ENCODE measurements at places on chromosomes 2 and 18.

DNA sequence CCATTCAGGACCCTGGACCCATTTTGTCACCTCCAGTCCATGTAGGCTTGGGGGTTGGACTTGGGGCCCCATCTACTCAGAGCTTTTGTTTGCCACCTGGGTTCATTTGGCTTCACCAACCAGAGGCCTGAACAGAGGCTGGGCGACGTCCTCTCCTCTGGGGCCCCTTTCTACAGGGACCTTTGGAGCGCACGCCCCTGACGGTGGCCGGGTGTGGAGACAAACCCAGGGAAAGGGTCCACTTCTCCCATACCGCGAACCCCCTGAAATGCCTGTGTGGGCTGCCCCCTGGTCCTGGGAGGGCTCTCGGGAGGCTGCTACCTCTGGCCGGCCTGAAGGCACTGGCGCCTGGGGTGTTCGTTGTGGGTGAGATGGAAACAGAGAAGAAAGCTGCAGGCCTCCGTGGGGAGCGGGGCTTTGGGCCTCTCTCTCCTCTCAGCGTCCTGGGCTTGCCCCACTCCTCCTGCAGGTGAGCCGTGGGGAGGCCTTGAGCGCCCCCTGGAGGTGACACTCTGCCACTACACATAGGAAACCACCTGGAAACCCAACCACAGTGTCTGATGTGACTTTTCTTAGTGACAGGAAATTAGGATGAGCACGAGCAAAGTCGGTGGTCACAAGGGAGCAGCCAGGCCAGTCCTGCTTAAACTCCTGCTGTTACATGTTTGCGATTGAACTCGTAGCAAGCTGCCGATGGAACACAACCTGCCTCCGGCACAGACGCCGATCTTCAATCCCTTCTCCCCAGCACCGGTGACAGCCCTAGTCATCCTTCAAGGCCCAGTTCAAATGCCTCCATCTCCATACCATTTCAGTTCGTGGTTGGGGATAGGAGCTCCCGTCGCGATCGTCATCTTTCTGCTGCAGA is 12.0 kb upstream of the NTSR2 start:
- no peak for DNase-seq

DNA sequence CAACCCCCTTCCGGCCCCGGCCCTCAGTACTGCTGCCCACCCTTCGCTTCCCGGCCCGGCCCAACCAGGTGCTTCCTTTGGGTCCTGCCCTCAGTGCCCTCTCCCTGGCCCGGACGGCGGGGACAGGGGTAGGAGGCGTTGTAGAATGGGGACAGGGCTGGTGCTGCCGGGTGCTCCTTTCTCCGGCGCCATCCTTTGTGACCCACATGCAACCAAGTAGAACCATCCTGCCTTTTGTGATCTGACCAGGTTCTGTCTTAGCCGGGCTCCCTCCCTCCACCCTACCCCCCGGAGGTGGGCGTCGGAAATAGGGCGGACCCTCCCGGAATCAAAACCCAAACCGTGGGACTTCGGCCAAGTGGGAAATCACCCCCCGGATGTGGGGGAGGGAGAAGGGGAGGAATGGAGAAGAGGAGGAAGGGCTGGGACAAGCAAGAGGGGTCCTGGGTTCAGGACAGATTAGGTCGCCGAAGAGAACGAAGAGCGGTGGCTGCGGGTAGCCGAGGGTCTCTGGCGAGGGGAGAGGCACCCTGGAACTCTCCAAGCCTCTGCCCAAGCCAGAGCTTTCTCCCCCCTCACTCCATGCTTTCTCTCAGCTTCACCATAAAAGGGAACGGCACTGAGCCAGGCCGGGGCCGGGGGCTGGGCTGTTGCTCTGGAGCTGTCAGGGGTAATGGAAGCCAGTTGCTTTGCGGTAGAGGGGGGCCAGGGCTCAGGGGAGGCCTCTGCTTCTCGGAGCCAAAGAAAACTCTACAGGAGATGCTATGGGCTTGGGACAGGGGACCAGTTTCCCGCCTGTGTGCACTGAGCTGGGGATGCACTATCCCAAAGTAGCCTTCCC is 756 bp upstream of the OST4 start:
- no peak for DNase-seq

DNA sequence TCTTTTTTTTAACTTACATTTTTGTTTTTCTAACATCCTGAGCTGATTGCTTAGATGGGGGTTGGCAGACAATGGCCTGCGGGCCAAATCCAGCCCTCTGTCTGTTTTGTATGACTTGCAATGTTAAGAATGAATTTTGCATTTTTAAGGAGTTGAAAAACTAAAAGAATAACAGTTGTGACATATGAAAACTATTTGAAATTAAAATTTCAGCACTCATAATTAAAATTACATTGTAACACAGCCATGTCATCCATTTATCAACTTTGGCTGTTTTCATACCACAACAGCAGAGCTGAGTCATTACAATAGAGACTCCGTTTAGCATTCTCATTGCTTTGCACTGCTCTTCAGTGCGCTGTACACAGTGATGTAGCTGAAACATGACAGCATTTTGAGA is 94.1 kb upstream of the MC4R start:
- no peak for DNase-seq

- no peak for DNase-seq
Observed at GRCh38 chr18:21315741-21316197, 73.7 kb downstream of the GREB1L start.

GRCh38 chr2:37569986-37570679 is 101.3 kb downstream of the CDC42EP3 start:
- DNase-seq: no peak

- no peak for DNase-seq
Observed at GRCh38 chr2:152542995-152543481, 174.2 kb downstream of the PRPF40A start.

- no peak for DNase-seq
Observed at GRCh38 chr2:85599468-85600234, 2.8 kb downstream of the TMEM150A start.

DNA sequence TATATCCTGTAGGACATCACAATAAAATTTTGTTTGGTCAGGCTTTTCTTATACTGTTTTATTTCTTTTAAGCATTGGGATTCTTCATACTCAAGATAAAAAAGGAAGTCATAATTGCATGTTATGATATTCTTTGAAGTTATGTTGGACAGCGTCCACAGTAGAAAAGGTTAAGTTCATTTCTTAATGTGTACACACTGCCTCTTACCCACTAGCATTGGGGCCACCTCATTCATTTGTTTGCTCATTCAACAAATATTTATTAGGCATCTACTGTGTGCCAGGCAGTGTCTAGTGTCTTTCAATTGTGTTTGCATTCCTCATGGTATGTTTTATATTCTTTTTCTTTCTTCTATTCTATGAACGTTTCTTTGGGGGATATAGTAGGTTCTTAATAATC is 70.2 kb downstream of the PTPRM start:
- DNase-seq: no peak

GRCh38 chr2:236977063-236977851 is 108.4 kb upstream of the COPS8 start:
- DNase-seq: no peak

GRCh38 chr18:79515331-79515730 is 119.6 kb downstream of the NFATC1 start:
- no peak for DNase-seq

DNA sequence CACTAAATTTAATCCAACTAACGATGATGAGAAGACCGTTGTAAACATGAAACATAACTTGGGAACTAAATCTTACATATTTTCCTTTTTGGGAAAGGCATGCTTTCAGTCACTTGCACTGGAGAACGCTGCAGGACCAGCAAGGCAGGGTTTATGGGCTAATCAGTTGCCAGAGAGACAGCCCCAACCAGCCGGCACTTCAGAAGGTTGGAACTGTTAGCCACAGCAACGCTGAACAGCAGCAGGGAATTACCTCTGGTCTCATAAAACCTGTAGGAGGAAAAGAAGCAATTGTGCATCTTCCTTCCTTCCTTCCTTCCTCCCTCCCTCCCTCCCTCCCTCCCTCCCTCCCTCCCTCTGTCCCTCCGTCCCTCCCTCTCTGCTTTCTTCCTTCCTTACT is 33.9 kb upstream of the SIX2 start:
- DNase-seq: no peak

DNA sequence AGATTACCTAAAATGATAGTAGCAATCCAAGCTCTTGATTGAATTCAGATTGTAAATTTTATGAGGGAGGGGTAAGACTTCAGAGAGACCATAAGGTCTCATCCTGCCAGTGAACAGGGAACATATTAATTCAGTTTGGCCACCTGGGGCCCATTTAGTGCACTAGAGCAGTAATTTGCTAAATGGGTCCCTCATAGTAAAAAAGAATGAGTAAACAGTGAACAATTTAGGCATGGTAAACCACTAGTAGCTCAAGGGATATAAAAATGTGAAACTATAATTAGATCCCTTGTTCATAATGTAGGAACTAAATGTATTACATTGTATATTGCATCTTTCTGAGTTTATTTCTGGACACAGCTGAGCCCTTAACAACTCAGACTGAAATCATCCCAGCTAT is 4.9 kb upstream of the PHLPP1 start:
- DNase-seq: no peak

- peak; percentile 20 for DNase-seq
Observed at GRCh38 chr2:214130114-214130513, 280.7 kb upstream of the VWC2L start.

- no peak for DNase-seq
Observed at GRCh38 chr2:224038830-224039079, 331 bp downstream of the SERPINE2 start.

GRCh38 chr2:59754011-59754735 is 799.3 kb downstream of the BCL11A start:
- DNase-seq: no peak

GRCh38 chr2:159849160-159849813 is 51.3 kb upstream of the CD302 start:
- no peak for DNase-seq

- DNase-seq: no peak
Observed at GRCh38 chr2:209391776-209392401, 32.0 kb upstream of the MAP2 start.

DNA sequence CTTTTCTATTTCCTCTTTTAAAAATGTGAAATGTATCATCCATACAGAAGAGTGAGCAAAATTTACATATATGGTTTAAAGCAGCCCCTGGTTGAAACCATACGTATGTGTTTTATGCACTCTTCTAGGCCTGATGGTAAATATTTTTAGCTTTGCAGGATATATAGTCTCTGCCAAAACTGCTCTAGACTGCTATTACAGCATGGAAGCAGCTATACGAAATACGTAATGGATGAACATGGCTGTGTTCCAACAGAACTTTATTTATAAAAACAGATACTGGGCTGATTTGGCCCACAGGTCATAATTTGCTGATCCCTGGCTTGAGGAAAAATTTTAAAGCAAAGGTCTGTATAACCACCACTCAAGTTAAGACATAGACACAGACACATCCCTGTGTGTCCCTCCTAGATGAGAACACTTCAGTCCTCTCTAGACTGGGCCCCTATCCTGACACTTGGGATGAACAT is 42.5 kb upstream of the ATP8B1 start:
- DNase-seq: no peak

DNA sequence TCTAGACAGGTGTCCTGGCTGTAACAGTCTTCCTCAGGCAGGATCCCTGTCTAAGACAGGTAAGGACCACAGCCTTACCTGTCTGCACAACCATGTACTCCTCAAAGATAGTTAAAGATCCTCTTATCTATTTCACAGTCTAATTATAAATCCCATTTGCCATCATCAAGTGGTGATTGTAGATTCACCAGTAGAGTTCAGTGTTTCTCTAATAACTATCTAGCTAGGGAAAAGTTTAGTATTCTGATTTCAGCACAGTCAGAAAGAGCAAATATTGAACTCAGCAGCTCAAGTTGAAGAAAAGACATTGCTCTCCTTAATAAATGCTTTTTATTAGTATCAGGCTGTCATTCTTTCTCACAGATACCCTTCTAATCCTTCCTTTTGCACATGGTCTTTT is 1305.5 kb upstream of the NXPH2 start:
- peak; percentile 4 for DNase-seq
